Activated T-helper 1 cell treated with Interleukin-2 at 50 U/mL for 16 hours (primary cell): ENCODE measurements at places on chromosomes 1 and 21.

- DNase-seq: no peak
Measured at GRCh38 chr1:228108742-228109072, 392 bp downstream of the MRPL55 start.

DNA sequence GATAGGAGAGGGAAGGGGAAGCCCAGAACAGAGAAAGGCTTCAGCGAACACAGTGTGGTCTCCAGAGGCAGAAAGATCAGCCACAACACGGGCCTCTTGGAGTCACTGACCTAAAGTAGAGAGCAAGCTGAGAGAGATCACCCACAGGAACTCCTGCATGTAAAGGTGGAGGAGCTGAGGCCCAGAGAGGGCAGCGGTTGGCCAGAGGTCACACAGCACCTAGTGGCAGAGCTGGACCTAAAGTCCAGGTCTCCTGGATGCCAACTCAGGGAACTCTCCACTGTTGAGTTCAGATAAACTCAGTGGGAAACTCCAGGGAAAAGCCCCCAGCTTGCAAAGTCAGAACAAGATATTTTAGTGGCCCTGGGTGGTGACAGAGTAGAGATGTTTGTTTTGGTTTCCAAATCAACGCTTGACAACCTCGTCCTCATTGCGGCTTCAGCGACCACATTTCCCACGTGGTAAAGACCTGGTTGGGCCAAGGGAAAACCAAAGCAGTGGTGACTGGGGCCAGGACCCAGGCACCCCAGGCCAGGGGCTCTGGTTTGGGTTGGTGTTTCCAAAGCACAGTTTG, 4.6 kb downstream of the IFFO2 start:
- DNase-seq: peak; percentile 58

DNA sequence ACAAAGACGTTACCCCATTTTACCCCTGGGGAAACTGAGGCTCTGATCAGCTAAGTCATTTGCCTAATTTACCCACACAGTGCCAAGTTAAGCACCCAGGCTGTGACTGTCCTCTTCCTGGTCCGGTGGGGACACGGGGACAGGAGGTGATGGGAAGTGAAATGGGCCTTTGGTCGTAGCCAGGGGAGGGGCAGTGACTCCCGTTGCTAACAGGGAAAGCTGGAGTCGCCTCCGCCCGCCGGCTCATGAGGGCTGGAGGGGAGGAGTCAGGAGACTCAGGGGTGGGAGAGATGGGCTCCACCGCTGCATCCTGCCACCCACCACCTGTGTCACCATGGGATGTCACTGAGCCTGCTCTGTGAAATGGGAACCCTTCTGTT, 139.3 kb downstream of the PGBD5 start:
- no peak for DNase-seq

GRCh38 chr21:15003463-15004135, 61.2 kb downstream of the NRIP1 start:
- DNase-seq: no peak

DNA sequence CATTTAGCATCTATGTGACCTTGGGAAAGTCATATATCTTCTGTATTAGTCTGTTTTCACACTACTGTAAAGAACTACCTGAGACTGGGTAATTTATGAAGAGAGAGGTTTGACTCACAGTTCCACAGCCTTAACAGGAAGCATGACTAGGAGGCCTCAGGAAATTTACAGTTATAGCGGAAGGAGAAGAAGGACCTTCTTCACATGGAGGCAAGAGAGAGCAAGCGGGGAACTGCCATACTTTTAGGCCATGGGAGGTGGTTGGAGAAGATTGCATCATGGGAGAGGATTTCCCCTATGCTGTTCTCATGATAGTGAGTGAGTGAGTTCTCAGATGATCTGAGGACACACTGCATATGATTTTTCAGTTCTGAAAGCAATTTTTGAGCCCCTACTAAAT, 87.9 kb downstream of the CLEC20A start:
- no peak for DNase-seq

GRCh38 chr1:237814319-237814924, 76.3 kb downstream of the ZP4 start:
- no peak for DNase-seq

DNA sequence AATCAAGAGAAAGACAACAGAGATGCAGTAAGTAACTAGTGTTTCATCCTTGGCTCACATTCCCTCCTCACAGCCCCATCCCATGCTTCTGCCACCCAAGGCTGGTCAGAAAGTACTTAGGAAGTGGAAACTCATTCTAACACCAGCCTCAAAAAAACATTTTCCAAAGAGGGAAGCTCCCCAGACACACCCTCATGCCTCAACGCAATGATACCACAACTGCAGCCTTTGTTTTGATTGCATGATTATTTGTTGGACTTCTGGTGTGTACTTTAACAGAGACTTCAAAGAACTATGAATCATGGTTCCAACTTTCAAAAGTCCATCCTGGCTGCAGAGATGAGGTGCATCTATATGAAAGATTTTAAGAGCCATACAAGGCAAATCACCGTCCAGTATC, 45.2 kb upstream of the KCNA3 start:
- no peak for DNase-seq

DNA sequence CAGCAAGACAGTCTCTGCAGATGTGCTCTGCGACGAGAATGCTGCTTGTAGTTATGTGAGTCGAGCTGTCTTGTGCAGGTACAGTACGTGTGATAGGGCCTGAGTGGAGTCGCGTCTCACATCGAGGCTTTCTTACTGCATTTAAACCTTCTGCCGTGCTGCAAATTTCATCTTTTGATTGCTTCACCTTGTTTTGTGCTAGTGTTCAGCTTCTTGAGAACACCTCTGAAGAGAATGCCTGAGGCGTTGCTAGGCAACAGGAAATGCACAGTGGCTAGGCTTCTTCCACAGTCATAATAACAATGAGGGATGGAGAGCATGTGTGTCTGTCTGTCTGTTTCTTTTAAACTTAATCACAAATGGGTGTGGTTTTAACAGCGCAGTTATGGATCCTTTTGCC, 52.9 kb downstream of the MRPS6 start:
- DNase-seq: no peak

GRCh38 chr1:245870698-245871097, 636.4 kb downstream of the SMYD3 start:
- no peak for DNase-seq

- DNase-seq: no peak
Measured at GRCh38 chr1:226735576-226735975, 3.5 kb downstream of the ITPKB start.

DNA sequence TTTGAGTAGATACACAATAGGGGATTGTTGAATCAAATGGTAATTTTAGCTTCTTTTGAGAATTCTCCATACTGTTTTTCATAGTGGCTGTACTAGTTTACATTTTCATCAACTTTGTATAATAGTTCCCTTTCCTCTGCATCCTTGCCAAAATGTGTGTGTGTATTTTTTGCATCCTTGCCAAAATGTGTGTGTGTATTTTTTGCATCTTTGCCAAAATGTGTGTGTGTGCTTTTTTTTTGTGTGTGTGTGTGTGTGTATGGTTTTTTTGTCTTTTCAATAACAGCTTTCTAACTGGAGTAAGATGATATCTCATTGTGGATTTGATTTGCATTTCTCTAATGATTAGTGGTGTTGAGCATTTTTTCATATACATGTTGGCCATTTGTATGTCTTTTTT, 105.4 kb downstream of the ATP6V1G3 start:
- no peak for DNase-seq

- no peak for DNase-seq
Measured at GRCh38 chr21:29671728-29672127, 268.1 kb downstream of the GRIK1 start.

DNA sequence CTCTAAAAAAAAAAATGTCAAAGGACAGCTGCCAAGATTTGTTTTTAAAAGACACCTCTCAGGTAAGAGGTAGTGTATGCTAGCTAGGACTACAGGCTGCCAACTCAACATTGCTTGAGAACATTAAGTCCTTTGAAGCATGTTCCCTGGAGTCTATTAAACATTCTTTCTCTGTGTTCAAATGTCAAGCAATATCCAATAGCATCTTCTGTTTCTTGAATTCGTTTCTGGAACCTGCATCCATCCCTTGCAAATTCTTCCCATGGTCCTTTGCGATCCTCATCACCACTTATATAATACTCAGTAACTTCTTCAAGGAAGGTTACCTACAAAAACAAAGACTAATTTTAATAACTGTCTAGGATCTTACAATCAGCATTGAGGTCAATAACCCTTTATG, 5.6 kb downstream of the PPP1R15B start:
- DNase-seq: no peak

DNA sequence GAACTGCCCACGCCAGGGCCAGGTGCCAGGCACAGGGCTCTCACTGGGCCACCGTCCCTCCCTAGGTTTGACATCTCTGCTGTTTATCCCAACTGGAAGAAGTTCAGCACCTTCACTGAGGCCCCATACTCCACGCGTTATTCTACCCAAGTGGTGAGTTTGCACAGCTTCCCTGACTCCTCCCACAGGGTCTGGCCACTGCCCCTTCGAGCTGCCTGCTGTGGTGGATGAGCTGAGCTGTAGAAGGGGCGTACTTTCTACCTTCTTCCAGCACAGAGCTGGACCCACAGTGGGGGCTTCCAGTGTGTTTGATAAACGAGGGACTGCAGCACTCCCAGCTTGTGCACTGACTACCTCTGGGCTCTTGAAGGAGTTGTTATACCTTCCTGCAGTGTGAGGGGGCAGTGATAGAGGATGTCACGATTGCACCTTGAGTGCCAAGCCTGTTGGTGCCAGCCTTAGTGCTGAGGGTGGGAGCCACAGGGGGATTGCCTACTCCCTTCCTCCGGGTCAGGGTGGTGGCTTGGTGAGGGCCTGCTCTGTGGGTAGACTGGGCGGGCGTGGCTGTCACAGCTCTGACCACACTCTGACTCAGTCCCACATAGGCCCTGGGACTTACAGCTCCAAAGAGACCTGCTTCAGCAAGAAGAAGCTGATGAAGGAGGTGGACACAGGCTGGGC, 5.9 kb upstream of the TTC22 start:
- no peak for DNase-seq

GRCh38 chr21:28298251-28298672, 694.4 kb downstream of the LTN1 start:
- DNase-seq: no peak

GRCh38 chr1:90761781-90762589, 44.9 kb upstream of the BARHL2 start:
- DNase-seq: no peak

- no peak for DNase-seq
Measured at GRCh38 chr1:182299728-182300616, 91.6 kb downstream of the GLUL start.

GRCh38 chr1:194658090-194658439, 1471.7 kb upstream of the B3GALT2 start:
- DNase-seq: no peak

- DNase-seq: no peak
Measured at GRCh38 chr1:198523182-198523950, 17.1 kb downstream of the ATP6V1G3 start.

GRCh38 chr21:43735236-43736091, 16.5 kb downstream of the PDXK start:
- DNase-seq: no peak

- DNase-seq: no peak
Measured at GRCh38 chr1:145804235-145805045, 19.5 kb downstream of the RNF115 start.
